ENCODE measurements at places on chromosomes 5 and 9.
A peak's percentile ranks its signal among the peaks of the same experiment; 100 is the strongest.

GRCh38 chr5:170632985-170633234 lies 129.1 kb downstream of the KCNIP1 start:
- no peak for DNase-seq

- DNase-seq: no peak
Observed at GRCh38 chr9:8570776-8571175, 771.2 kb upstream of the DMAC1 start.

DNA sequence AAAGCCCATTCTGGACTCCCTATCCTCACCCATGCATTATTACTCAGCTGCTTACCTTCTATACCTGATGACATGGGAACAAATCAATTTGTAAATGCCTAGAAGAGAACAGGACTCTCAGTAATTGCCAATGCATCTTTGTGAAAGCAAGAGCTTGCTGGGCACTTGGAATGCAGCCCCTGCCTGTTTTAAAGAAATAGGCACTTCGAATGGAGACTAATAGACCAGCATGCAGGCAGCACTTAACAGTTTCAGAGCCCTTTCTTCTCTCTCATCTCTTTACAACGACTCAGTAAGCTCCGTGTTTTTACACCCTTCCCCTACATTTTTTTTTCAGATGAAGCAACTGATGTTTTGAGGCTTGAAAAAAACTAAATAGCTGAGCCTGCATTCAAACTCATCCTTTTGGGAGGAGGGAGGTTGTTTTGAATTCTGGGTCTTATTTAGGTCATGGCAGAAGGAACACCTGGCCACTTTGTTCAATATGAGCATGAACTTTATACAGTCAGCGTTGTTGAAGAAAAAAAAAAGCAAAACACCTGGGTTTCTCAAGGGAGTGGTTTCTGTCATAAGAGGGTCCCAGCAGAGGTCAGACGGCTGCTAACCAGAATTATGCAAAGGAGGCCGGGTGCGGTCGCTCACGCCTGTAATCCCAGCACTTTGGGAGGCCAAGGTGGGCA lies 34.6 kb upstream of the WHRN start:
- DNase-seq: no peak

DNA sequence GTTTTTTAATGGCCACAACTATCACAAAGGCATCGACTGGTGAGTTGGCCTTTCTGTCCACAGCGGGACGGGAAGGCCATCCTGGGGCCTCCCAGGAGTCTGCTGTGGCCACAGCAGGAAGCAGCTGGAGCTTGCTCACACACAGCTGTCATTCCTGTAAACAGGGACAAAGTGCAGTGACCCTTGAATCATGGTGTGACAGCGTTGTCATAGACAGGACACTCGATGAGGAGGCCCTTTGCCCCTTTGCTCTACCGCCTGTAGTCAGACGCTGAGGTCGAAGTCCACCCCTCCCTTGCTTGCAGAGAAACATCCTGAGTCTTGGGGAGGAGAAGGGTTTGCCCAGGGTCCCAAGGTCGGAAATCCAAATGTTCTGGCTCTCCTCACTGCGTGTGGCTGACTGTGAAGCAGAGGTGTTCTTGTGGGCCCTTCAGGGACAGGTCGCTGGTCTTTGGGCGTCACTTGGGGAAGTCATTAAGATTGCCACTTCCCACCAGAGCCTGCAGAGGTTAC lies 35.1 kb downstream of the NDST1 start:
- DNase-seq: no peak

DNA sequence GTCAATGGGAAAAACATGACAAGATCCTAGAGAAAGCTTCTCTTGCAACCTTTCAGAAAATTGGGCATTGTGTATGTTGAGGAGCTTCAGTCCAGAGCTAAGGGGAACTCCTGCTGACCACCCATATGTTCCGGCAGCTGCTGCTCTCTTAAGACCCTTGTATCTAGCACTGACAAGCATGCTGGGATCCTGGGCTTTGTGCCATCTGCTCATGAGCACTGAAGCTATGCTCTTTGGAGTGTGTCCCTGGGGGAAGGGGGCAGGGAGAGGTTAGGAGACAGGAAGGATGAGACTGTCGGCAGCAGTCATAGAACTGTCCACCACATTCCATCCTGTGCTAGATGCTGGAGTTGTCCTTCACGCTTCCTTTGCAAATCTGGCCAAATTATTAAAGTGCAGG lies 109.3 kb downstream of the JAKMIP2 start:
- DNase-seq: peak; percentile 20

GRCh38 chr9:111599955-111600343 lies 502 bp upstream of the PTGR1 start:
- no peak for DNase-seq

DNA sequence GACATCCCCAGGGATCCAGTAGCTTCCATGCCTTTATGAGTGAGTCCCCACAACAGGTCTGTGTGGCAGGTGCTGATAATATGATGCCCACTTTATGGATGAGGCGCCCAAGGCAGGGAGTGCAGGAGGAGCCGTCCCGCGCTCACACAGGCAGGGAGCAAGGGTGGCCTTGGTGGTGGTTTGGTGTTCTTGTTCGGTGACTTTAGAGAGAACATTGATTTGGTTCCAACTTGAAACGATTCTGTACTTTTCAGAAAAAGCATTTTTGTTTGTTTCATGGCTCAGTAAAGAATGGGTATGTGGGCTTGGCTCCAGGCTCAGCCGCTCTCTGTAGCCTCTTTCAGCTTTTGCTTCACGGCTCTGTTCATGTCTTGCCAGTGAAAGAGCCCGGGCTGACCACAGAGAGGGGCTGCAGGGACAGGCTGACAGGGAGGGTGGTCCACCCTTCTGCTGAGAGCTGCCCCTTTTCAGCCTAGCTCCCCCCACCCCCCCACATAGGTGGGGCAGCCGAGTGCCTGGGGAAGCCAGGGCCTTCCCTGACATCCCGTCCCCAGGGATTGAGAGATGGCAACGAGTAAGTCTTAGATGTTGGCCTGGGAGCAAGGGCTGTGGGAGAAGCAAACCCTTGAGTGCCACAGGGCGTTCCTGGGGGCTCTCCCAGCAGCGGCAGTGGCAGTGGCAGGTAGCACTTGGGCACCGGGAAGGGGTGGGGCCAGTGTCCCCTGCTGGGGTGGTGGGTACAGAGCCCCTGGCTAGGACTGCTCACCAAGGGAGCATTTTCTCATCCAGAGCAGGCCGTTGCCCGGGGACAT lies 28.0 kb downstream of the NCS1 start:
- no peak for DNase-seq

- DNase-seq: no peak
Observed at GRCh38 chr5:142942901-142943300, 172.7 kb downstream of the ARHGAP26 start.

GRCh38 chr5:124927735-124928134 lies 181.3 kb upstream of the ZNF608 start:
- no peak for DNase-seq

GRCh38 chr5:155594270-155594669 lies 580.7 kb downstream of the KIF4B start:
- DNase-seq: no peak

GRCh38 chr9:71748280-71748743 lies 20.0 kb downstream of the CEMIP2 start:
- DNase-seq: no peak

DNA sequence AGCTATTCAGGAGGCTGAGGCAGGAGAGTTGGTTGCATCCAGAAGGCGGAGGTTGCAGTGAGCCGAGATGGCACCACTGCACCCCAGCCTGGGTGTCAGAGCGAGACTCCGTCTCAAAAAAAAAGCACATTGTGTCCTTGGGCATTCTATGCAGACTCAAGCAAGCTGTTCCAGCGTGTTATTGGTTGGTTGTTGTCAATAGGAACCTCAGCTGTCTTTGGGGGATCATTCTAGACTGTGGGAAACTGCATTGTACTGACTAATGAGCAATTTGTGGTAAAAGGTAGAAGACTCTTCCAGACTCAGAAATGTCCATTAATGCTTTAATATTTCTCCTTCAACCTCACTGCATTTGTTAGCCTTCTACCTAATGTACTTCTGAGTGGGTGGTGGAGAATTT lies 379.5 kb upstream of the GRAMD2B start:
- no peak for DNase-seq

DNA sequence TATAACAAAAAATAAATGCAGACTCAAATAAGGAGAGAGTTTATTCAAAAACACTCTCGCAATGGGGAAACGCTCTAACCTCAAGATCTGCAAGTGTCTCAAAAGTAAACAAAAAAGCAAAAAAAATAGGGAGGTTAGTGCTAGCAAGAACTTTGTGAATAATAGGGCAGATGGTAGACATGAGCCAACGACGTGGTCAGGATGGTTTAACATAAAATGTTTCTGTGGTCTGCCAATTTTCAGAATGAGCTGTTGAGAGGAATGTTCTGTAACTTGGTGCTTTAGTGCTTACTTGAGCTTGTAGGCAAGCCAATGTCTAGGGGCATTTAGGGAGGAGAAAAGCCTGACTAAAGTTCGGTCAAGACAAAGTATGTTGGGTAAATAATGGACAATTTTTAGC lies 1813.9 kb upstream of the CDH6 start:
- DNase-seq: no peak

GRCh38 chr9:125522328-125522725 lies 184.7 kb downstream of the MAPKAP1 start:
- no peak for DNase-seq

DNA sequence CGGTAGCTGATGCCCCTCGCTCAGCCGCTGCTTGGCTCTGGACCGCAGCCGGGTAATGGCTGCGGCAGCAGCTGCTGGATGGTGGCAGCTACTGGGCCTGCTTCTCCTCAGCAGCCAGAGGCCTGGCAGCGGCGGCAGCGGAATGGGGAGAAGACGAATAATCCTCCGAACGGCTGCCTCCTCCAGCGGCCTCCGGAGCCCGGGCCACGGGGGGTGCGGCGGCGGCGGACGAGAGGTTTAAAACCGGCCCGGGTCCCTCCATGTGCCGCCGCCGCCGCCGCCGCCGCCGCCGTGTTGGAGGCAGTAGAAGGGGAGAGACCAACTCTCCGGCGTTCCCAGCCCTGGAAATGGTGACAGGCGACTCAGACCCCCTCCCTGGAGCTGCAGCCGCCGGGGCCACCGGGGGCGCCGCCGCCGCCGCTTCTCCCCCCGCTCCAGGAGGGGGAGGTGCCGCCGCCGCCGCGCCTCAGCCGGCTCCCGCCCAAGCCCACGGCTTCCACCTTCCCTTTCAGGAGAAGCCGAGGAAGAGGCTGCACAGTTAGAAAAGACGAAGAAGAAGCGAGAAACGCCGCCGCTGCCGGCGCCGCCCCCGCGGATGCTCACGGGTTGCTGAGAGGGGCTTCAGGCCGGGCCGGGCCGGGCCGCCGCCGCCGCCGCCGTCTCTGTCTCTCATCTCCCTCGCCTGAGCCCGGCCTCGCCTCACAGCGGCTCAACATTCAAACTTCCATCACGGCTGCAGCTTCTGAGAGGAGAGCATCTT lies 118.4 kb upstream of the PRSS3 start:
- peak; percentile 27 for DNase-seq

DNA sequence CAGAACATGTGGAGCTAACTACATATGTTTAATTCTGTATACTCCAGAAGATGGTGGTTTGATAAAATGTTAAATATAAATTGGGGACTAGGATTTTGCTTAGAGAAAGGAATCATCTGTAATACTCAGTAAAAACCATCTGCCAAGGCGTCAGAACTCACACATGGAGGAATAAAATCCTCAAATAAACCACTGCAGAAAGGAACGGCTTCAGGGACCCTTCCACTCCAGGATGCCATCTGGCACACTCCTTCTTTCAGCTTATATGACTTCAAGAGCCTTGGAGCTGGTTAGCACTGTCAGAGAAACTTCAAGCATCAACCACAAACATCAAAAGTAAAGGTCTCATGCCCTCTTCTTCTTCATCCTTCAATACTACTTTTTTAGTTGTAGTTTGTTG lies 360.6 kb downstream of the PLK2 start:
- no peak for DNase-seq

DNA sequence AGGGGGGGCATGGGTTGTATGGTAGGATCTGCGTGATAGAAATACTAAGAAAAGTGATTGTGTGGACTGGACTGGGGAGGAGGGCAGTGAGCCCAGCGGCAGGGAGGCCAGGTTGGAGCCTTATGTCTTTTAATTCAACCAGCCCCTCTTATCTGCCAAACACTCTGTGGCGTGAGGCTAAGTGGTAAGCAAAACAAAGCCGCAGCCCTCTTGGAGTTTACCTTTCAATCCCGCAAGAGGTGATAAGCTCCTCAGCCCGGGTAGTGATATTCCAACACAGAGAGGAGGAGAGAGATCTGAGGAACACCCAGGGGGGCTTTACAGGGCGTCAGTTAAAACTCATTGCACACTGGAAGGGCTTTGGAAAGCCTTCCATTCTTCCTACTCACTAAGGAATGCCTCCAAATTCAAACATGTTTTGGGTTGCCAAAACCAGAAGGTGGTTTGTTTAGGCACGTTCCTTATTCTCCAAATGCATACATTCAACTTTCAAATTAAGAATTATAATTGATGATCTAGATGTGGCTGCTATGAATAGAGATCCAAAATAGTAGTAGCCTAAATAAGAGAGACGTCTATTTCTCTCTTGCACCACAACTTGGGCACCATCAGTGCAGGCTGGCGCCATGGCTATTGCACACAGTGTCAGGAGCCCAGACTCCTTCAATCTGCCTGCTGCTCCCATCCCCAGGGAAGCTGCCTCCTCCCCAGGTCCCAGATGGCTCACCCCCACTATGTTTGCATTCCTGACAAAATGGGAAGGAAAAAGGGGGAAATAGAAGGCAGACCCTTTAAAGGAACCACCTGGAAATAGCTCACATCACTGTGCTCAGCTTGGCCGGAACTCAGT lies 75.1 kb upstream of the FSTL4 start:
- DNase-seq: no peak

- no peak for DNase-seq
Observed at GRCh38 chr5:61215996-61216395, 53.7 kb upstream of the SMIM15 start.

GRCh38 chr5:12883395-12883794 lies 979.1 kb upstream of the CTNND2 start:
- no peak for DNase-seq

DNA sequence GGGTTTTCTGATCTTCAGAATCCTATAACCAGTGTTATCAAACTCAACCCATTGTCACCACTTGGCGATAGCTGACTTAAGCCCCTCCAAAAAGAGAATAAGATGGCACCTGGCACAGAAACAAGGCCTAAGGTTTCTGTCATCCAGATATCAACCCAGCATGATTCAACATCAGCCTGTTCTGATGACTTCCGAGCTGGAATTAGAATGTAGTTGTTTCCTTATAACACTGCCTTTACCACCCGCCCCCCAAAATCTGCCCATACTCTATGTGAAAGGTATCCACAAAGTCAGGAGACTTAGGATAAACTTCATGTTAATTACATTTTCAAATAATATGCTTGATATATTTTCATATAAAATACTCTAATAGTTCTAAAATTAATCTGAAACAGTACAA lies 5.2 kb downstream of the KLF9 start:
- no peak for DNase-seq

- no peak for DNase-seq
Observed at GRCh38 chr9:37061768-37062167, 27.7 kb upstream of the PAX5 start.

- no peak for DNase-seq
Observed at GRCh38 chr9:121736934-121737462, 85.6 kb downstream of the DAB2IP start.

All from NCI-H510A treated with DMSO at 0.1 percent for 48 hours (cell line).